ENCODE measurements at places on chromosomes 16 and 17.

GRCh38 chr17:71217769-71218168 lies 903.1 kb upstream of the SOX9 start:
- DNase-seq, result no peak

GRCh38 chr16:2093793-2094192 lies 41.9 kb downstream of the PKD1 start:
- no peak for DNase-seq

- no peak for DNase-seq
Observed at GRCh38 chr16:57413301-57413730, 8.7 kb downstream of the CCL17 start.

- no peak for DNase-seq
Observed at GRCh38 chr17:18005496-18005895, 32.8 kb downstream of the DRC3 start.

- DNase-seq, result no peak
Observed at GRCh38 chr17:49873926-49874325, 26.1 kb upstream of the TAC4 start.

DNA sequence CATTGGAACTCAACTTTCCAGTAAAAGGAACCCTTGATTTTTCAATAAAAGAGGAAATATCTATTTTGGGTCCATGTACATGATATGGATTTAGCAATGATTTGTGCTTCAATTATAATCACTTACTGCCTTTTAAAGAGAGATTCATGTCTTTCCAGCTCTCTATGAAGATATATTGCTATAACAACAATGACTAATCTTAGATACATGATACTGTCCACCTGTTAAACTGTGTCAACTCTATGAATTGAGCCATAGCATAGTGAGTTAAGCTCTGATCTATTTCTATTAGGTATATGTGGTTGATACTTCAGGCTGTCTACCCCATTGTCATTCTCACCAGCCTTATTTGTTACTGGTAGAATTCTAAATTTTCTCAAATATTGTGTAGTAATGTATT lies 15.0 kb upstream of the MPHOSPH6 start:
- no peak for DNase-seq

GRCh38 chr17:37842401-37842800 lies 81.8 kb upstream of the TBC1D3K start:
- DNase-seq, result no peak

- no peak for DNase-seq
Observed at GRCh38 chr17:82595893-82596292, 52.4 kb downstream of the WDR45B start.

DNA sequence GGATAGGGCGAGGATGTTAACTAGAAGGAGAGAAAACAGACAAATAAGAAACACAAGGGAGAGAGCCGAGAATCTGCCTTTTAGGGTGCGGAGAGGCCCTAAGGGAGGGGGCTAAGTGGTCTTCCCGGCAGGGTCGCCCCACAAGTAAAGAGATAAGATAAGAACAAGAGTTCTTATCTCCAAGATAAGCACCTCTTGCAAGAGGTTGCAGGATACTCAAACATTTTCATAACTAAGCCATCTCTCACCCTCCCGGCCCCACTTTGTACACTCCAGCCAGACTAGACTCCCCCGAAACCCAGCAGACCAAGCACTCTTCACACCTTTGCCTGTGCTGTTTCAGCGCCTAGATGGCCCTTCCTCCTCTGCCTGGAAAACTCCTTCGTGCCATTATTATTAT lies 14.3 kb downstream of the ZNF319 start:
- no peak for DNase-seq

DNA sequence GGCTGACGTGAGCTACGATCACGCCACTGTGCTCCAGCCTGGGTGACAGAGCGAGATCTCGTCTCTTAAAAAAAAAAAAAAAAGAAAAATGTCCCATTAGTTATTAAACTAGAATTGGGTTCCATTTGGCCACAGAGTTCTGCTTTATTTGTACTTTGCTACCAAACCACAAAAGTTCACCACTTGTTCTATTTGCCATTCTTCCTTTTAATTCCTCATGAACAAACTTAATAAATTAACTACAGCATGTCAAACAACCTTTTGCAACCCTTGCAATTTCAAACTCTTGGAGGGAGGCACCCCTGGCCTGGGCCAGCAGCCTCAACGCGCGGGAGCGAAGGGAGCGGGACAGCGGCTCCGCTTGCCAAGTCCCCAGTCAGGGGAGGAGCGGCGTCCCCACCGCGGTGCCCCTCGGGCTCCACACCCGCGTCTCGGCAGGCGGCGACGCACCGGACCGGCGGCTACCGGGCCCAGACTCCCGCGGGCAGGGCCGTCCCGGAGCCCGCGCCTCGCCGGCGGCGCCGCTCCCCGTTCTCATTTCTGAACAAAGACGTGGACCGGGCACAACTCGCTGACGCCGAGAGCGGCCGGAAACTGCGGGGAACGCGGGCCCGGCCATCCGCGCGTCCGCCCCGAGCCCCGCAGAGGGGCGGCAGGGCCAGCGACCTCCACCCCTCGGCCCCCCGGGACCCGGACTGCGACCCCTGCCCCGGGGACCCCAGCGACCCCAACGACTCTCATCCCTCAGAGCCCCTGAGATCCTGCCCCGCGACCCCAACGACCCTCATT lies 775 bp downstream of the CYTH1 start:
- no peak for DNase-seq

GRCh38 chr16:47037396-47037745 lies 63.9 kb upstream of the DNAJA2 start:
- no peak for DNase-seq

DNA sequence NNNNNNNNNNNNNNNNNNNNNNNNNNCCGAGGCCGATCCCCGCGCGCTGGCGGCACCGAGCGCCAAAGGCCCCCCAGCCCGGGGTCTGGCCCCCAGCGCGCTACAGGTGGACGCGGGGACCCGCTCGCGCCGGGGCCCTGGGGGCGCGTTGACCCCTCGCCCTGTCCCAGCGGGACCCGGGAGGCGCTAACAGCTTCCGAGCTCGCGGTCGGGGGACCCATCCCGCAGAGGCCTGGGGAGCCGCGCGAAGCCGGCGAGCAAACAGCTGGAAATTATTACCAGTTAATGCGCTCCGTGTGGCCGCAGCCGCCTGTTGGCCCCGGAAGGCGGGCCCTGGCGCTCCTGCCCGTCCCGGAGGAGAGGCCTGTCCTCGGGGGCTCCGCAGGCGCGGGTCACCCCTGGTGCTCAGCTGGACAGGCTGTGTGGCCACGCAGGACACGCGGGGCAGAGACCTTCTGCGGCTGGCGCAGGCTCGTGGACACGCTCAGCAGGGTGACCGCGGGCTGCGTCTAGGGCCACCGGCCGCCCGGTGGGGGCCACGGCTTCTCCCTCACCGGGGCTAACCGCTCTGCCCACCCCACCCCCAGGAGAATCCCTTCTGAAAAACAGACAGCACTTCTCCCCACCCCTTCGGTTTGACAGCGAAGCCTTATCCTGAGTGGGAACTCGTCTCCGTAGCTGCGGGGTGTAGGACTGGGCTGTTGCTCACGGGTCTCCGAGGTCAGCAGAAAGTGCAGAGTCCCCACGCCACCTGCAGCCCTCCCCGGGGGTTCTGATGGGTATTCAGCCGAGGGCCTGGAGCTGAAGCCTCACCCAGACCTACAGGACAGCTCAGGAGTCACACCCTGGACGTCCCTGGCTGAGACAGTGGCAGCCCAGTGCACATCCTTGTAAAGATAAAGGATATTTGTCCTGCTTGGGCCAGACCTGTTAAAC lies 138.7 kb upstream of the RPH3AL start:
- no peak for DNase-seq

- DNase-seq, result no peak
Observed at GRCh38 chr17:13885953-13886889, 183.1 kb upstream of the COX10 start.

GRCh38 chr17:40461732-40462342 lies 18.6 kb downstream of the IGFBP4 start:
- DNase-seq, result no peak

- DNase-seq, result no peak
Observed at GRCh38 chr17:47675380-47676198, 18.4 kb upstream of the TBKBP1 start.

GRCh38 chr16:35642322-35642835 lies 2183.0 kb downstream of the TP53TG3F start:
- DNase-seq, result no peak
